GM04504 (cell line): ENCODE measurements at places on chromosomes 7 and 10.

GRCh38 chr10:12668634-12669033 is 319.3 kb downstream of the CAMK1D start:
- DNase-seq, result no peak

DNA sequence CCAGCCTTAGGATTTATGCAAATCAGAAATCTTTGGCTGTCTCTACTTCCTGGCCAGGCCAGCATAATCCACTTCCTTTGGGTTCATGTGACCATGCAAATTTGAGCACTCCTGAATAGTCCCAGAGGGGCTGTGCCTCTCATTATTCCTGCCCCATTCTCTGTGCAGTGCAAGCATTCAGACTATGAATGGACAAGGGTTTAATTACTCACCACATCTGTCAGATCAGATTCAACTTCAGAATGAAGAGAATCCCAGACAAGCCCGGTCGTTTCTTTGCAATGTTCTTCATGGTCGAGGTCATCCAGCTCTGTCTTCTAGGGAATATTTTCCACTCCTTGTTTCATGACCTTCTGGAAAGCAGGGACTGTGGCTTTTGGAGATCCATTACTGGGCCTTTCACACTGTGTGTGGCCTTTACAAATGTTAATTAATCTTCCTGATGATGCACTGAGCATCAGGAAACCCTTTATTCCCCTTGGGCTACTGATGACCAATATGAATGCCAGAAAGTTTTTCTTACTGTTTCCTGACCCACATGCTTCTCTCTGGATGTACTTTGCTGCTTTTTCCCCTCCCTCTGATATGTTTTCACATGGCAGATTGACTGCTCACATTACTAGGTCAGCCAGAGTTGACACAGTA is 217.6 kb upstream of the TCF7L2 start:
- no peak for DNase-seq

GRCh38 chr10:122830273-122830964 is 15.2 kb downstream of the CUZD1 start:
- DNase-seq, result no peak

- no peak for DNase-seq
Measured at GRCh38 chr7:31102973-31103850, 51.1 kb downstream of the ADCYAP1R1 start.

GRCh38 chr10:87038286-87038717 is 18.2 kb downstream of the FAM25A start:
- DNase-seq, result no peak

DNA sequence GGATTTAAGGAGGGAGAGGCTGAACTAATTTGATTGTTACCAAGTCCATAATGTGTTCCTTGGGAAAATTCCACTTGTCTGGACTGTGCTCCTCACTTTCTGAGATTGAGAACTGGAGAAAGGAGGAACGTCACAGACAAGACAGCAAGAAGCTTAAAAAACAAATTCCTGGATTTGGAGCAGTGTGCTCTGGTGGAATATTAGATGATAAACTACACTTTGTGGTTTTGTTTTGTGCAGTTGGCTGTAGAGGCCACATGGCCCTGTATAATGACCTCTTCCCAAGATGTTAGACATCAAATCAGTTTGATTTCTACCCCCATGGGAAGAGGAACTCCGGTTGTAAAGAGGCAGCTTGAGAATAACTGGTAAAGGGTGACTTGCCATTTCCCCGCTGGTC is 421.3 kb upstream of the GALNT17 start:
- DNase-seq, result no peak

DNA sequence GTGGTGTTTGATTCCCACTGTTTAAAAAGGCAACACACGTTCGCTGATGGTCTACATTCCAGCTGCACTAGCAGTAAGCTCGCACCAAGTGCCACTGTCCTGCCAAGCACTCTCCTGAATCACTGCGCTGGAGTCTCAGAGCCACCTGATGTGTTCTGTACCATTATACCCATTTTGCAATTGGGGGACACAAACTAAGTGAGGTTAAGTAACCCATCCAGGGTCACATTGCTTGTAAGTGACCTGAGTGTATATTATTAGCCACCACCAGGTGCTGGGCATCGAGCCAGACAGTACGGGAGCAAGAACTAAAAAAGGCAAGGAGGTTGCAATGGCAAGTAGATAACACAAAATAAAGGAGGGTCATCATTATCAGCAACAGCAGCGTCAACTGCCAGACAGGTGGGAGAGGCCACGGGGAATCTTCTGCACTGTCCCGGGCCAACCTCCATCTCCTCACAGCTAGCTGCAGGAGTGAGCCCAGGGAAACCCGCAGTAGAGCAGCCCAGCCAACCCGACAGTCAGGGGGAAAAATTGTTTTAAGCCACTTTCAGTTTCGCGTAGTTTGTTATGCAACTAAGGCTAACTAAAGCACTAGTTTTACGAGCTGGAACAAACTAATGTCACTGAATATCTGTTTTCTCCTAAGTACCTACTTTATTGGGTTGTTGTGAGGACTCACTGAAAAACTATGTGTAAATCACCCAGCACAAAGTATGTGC is 712 bp upstream of the CPVL start:
- DNase-seq, result no peak

- DNase-seq, result no peak
Measured at GRCh38 chr7:48074204-48074654, 14.8 kb upstream of the UPP1 start.

DNA sequence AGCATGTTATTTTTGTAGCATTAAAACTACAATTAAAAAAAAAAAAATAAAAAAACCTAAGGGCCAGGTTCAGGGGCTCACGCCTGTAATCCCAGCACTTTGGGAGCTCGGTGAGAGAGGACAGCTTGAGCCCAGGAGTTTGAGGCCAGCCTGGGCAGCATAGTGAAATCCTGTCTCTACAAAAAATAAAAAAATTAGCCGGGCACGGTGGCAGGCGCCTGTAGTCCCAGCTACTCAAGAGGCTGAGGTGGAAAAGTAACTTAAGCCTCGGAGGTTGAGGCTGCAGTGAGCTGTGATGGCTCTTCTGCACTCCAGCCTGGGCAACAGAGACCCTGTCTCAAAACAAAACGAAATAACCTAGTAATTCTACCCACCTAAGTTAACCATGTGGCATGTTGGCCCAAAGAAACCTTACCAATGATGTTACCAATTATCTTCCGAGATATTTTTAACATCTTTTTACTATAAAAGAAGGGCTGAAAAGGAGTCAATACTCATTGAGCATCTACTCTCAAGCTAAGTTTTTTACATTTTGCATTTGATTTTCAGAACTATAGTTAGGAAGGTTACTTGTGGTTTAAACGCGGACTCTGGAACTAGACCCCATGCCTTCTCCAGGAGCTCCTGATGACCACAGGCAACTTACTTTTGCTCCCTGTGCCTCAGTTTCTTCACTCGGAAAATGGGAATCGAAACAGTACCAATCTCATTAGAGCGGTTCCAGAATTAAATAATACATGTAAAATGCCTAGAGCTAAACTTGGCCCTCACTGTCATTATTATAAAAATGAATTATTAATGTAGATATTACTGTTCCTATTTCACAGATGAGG is 1.4 kb downstream of the ITGB1 start:
- DNase-seq, result no peak

DNA sequence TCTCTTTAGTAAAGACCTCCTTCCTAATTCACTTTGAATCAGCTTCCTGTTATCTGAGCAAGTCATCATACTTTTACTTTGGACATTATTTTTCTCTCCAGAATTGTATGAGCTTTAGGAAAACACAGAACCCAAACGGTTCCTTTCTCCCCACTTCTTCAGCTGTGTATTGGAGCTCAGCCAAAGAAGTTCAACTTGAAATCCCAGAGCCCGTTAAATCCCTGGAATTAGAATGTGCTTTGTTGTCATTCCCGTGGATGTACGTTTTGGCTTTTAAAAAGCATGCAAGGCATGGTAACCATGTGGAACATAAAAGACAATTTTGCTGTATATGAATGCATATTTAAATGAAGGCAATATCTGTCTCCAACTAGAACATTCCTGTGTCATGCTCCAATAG is 46.6 kb downstream of the AGMO start:
- DNase-seq, result no peak

GRCh38 chr10:78267598-78267997 is 233.9 kb downstream of the RPS24 start:
- DNase-seq, result peak; percentile 25

DNA sequence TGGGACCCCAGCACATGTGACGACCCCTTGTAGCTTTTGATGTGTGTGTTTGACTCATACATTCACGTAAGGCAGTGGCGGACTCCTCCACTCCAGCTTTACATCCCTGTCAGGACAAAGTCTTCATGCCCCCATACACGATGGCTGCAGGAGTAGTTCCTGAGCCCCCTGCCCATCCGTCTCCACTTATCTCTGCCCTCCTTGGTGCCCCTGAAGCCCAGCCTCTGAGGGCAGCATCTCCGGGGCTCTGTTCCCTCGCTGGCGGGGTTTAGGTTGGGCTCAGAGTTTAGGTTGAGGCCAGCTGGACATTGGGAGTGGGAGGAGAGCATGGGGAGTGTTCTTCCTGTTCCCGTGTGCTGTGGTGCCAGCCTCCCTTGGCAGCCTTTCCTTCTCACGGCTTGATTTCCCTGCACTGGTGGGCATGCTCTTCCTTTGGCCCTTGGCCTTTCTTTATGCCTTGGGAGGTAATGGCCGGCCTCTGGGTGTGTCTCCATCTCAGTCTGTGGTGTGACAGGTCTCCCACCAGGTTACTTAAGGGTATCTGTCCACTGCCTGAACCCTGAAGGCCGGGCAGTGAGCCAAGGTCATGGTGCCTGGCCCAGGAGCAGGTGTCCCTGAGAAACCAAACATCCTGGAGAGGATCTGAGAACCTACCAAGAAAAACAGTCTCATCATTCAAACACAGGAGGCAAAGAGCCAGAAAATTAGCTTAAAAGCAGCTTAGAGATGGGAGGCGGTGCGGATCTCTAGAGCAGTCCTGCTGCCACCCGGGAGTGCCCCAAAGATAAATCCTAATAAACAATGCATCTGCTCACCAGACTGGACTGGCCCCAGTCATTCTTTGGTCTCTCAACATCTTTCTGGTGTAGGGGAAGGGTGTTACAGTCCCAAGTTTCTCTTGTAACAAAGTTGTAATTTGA is 85.5 kb downstream of the GLRX3 start:
- DNase-seq, result no peak

DNA sequence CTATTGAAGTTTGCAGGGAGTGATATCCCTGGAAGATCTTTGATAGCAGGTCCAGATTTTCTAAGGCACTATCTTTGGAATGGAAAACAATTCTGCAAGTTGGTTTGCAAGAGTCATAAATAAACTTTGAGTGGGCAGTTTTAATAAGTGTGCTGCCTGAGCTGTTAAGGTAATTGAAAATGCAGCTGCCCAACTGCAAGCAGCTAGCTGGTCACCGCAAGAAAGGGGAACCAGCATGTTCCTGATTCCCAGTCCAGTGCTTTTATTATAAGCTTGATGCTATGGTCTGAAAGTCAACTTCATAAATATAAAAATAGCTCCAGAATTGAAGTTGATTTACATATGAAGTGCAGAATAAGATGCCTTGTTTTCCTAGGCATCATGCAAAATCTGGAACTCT is 308.4 kb downstream of the ZNF248 start:
- no peak for DNase-seq

DNA sequence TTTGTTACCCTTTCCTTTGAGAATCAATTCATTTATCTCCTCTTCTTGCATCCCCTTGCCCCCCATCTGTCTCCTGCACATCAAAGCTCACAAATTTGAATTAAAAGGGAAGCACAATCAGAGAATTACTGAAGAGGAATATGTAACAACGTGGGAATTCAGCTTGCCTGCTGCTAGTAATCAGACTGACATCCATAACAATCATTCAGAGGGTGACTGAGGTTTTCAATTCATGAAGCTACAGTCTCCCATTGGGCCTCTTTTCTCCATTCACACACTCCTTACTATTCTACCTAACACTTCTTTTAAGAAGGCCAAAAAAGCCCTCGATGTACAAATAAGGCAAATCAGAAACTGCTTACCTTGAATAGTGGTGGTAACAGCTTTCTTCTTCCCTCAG is 24.3 kb upstream of the DNA2 start:
- no peak for DNase-seq

DNA sequence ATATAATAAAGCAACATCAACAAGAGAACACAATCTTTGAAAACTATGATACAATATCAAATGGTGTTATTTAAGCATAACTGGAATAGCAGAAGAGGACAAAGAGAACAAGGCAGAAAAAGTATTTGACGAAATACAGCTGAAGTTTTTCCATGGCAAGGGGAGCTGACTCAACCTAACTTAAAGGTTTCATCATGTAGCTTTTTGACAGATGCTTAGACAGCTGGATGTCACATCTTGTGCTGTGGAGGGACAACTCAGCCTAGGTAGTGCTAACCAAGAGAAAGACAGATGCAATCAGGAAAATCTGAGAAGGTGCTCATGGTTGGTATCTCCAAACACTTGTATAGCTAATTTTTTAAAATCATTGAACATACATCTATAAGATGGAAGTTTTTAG is 208.2 kb downstream of the TFEC start:
- no peak for DNase-seq

DNA sequence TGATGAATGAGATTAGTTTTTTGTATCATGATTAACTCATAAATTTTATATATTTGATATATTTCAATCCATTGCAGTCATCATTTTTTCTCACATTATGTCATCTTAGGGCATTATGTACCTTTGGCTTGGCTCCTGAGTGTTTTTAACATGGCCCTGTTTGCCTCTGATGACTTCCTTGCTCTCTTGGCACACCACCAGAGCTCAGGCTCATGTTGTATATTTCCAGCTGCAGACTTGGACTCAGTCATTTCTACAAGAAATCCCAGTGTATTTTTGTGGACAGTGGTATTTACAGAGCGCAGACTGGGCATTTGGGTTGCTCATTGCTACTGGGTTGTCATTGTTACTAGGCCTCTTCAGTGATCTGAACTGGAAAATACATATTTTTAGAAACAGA is 188.5 kb downstream of the ADRA2A start:
- no peak for DNase-seq
